Amniotic stem cell (primary cell): ENCODE measurements at places on chromosomes 1 and 21.

DNA sequence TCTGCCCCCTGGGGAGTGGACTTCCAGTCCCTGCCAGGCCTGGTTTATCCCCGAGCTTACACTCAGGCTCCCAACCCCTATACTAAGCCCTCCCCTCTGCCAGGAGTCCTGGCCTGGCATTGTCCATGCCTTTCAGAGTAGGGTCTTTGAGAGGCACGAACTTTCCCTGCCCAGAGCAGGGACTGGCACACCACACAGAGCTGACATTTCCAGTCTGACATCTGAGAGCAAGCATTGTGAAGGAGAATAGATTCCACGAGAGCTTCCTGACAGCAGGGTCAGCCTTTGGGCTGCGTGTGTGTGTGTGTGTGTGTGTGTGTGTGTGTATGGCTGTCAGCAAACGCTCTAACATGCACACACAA lies 59.5 kb upstream of the LAPTM5 start:
- DNase-seq: no peak

DNA sequence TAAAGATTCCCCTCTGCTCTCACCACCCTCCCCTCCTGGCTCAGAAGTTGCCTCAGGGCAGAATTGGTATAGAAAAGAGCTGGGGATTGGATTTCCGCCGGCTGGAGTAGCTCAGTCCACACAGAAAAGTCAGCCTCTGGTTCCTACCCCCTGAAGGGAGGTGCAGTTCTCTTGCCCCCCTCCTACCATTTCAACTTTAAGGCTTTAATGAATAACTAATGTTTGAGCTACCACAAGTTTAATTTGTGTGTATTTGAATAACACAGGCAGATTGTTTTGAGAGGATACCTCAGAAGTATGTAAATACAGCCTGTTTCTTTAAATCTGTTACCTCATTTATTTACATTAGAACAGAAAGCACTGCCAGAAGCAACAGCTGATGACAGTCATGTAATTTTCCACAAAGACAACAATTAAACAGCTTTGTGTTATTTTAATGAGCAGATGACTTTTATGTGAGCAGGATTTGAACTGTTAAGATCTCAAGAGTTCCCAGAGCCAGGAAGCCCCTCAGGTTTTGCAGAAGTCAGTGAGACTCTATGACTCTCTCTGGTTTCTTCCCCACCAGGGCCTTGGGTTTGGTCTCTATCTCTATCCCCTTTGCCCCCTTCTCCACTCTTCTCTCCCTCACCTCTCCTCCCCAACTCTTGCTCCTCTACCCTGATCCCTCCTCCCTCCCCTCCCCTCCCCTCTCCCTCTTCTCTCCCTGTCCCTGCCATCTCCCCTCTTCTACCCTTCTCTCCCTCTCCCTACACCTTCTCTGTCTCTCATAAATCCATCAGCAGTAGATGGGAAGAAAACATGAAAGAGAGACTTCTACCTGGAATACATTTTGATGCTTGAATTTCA lies 26.3 kb downstream of the DUSP10 start:
- DNase-seq: no peak

DNA sequence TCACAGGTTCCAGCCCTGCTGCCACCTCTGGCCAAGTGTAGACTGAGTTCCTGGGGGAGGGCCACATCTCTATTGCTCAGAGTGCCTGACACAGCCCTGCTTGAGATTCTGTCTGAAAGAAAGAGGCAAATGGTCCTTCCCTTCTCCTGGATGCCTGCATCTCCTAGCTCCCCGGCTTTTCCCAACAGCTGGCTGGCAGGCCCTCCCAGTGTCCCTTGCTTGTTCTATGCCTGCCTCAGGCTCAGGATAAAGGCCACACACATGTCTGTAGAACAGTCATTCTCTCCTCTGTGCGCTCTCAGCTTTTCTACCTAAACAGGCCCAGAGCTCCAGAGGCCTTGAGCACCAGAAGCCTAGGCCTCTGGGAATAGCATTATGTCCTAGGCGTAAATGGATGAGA lies 343.4 kb upstream of the USP24 start:
- no peak for DNase-seq

- DNase-seq: no peak
Observed at GRCh38 chr1:155001425-155001674, 1.3 kb upstream of the ZBTB7B start.

DNA sequence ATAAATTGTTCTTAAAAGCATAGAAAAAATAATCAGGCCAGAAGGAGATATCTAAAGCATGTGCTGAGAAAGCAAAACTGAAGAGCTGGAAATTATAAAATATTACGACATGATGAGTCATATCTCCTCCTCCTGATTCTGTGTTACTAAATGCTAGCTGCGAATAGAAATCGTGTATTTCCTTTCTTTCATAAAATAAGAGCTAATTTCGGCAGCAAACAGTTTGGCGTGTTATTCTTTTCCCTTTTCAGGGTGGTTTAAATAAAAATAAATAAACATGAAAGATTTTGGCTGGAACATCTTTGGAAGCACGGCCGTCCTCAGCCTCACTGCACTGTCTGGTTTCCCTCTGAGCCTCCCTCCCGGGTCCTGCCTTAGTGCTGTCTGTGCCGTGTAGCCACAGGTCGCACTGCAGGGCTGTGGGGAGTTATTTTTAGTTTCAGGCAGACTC lies 56.0 kb downstream of the ADARB1 start:
- DNase-seq: no peak

- DNase-seq: no peak
Observed at GRCh38 chr1:230057681-230058565, 9.1 kb upstream of the GALNT2 start.

GRCh38 chr1:100575406-100575805 lies 37.5 kb downstream of the GPR88 start:
- DNase-seq: no peak

DNA sequence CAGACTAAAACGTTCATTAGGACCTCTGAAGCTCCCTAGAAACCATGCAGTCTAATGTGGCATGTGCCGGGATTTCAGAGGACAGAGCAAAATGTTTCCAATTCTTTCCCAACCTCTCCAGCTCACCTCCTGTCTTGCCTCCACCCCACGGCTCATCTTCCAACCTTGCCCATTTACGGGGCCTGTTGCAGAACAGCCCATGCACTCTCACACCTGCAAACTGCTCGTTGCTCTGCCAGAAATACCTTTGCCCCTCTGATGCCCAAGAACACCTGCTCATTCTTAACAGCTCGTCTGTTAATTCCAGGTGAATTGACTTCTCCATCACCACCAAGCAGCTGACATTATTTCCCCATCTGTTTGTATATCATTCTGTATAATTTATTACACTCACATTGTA lies 53.9 kb upstream of the LBR start:
- DNase-seq: no peak

GRCh38 chr1:2411801-2412394 lies 466 bp downstream of the PEX10 start:
- no peak for DNase-seq

DNA sequence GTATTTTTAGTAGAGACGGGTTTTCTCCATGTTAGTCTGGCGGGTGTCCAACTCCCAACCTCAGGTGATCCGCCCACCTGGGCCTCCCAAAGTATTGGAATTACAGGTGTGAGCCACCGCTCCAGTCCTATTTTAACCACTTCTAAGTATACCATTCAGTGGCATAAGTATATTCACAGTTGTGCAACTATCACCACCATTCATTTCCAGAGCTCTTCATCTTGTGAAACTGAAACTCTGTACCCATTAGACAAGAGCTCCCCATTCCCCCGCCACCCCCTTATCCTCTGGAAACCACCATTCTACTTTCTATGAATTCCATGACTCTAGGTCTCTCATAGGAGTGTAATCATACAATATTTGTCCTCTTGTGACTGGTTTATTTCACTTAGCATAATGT lies 40.2 kb upstream of the CAMTA1 start:
- DNase-seq: no peak

GRCh38 chr1:93908394-93909145 lies 660 bp downstream of the GCLM start:
- DNase-seq: no peak

DNA sequence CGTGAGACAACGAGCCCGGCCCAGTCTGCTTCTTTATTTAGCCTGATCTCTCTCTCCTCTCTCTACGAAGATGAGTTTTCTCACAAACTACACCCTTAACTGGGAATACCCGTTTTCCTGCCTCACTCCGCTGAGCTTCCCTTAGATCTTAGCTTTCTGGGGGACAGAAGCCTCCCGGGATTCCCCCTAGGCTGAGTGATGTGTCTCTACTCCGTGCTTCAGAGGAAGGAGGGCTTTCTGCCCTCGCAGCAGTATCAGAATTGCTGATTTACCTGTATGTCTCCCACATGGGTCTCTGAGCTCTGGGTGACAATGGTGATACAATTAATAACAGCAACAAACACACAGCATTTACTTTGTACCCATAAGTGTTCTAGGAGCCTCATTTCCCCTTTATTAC lies 1.0 kb downstream of the ZBTB17 start:
- no peak for DNase-seq

DNA sequence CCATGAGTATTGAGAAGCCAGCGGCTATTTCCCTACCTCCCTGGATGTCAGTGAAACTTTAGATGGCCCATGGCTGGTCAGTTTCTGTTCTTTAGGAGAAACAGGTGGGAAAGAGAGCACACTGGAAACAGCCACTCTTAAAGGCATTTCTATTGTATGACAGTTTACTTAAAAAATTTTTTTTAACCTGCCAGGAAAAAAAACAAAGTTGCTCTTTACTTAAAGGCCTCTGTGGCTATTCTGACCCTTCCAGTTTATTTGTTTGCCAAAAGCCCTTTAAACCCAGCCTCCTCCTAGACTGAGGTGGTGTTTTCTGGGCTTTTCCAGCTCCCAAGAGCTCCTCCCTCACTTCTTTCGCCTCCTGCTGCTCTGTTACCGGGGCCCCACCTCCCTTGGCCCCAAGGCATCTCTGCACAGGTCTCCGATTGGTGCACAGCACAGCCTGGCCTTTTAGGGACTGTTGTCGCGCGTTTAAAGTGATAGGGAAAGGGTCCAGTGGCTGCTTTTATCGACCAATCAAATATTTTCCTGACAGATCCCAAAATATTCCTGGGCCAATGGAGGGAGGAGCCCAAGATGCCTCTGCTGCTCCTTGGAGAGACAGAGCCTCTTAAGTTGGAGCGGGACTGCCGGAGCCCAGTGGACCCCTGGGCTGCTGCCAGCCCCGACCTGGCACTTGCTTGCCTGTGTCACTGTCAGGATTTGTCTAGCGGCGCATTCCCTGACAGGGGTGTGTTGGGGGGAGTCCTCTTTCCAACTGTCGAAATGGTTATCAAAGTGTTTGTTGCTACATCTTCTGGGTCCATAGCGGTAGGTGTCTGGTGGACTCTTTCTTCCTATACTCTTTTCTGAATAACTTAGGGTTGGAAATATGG lies at the start of gene SH3BGR:
Gene SH3BGR (plus strand): TSS at position 639 of the 875 bp plus-strand sequence. CDS start 127 bp downstream, at position 766.
- no peak for DNase-seq

- no peak for DNase-seq
Observed at GRCh38 chr1:21801100-21801499, 11.0 kb upstream of the LDLRAD2 start.

DNA sequence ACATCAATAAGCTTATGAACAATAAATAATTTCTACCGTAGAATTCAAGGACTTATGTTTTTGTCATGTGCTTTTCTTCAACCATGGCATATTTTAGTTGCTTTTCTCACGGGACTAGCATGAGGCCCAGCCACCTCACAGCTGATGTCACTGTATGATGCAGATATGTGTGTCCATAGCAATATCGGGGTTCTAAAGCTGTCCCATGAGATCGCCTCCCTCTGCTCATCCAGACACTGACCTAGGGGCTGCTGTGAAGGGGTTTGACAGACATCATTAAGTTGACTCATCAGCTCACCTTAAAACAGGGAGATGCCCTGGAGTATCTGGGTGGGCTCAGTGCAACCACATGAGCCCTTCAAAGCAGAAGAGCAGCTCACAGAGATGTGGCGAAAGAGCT lies 210.3 kb upstream of the AJAP1 start:
- DNase-seq: no peak

DNA sequence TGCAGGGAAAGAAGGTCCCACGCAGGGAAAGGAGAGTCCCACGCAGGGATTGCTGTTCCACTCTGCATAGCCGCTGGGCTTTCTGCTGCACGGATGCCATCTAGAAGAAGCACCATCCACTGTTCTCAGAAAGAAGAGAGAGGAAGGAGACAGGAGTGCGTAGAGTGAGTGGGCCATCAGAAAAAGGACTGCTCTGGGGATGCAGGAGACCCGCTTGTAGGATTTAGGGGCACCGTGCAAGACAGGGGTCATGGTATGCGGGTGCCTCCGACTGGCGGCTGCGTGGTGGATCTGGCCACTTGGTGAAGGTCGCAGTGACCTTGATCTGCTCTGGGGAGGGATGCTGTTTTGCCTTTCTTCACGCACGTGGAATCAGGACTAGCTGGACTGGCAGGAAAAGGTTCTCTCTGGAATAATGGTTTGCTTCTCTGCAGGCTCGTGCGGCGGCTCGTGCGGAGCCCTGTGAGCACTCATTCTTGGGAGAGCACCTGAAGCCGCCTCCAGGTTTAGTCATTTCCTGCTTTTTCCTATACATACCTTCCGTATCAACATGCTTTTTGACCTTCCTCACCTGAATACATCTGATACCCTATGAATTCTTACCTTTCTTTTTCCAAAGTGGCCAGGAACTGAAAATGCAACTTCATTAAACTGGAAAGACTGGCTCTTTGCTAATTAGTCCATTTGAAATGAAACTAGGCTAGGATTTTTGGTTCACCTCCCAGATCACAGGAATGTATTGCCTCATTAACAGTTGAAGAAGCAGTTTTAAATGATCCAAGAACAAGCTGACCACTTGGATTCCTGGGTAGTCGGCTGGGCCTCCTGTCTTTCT lies 181.6 kb downstream of the KIF26B start:
- no peak for DNase-seq
